ENCODE measurements at places on chromosomes 11 and 22.
A peak's percentile ranks its signal among the peaks of the same experiment; 100 is the strongest.

GRCh38 chr22:19194766-19195536 is 16.4 kb upstream of the SLC25A1 start:
- DNase-seq: no peak

DNA sequence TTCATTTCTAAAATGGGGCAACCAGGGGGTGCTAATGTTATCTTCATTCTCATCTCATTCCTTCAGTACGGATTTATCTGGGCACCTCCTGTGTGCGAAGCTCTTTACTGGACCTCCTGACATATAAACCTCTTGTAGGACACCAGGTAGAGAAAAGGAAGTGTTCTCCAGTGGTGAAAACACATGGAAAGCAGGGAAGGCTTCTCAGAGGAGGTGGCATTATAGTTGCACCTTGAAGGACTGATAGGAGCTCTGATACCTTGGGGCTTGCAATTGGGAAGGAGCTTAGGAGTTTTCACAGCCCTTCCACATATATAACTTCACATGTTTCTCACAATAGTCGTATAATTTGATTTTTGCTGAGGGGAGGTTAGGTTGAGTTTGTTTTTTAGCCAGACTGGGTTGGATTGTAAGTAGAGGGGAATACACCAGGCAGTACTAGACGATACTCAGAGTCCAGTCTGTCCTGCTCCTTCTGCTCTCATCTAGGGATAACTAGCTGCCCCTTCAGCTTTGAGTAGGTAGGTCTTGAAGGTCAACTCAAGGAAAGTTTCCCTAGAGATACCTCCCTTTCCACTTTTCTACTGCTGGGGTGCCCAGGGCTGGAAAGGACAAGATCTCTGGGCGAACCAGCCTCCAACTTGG is 34.0 kb upstream of the ALX4 start:
- no peak for DNase-seq

- no peak for DNase-seq
Measured at GRCh38 chr11:76064192-76064591, 142.1 kb downstream of the WNT11 start.

- no peak for DNase-seq
Measured at GRCh38 chr11:124961972-124962609, 8.1 kb downstream of the CCDC15 start.

DNA sequence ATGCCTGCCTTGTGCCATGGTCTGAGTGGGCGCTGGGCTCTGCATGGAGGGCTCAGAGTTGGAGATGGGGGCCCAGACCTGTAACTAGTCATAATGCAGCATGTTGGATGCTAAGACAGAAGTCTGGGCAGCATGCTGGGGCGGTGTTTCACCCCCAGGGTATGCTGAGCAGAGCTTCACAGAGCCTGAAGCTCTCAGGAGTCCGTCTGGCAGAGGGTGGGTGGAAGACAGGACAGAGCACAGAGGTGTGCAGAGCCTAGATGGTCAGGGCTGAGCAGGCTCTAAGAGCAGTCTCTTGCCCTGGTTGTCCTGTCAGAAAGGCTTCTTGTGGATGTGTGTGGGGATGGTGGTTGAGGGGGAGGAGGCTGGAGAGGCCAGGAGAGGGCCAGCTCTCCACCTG is 7.2 kb downstream of the TAF6L start:
- DNase-seq: no peak

DNA sequence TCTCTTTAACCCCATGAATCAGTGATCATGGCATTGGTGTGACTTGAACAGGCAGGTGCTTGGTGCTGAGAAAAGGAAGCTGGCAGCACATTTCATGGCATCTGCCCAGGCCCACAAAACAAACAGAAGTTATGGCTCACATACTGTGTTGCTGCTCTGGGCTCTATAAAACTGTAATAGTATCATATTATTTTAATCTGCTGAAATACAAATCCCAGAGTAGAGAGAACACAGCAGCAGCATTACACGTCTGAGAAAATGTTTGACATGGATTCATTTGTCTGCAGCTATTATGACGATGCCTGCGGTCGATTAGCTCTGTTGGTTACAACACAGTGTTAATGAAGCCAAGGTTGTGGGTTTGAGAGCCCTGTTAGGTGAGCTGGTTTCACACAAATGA is 80.8 kb downstream of the ALX4 start:
- DNase-seq: no peak

GRCh38 chr11:111166598-111166997 is 78.9 kb upstream of the POU2AF2 start:
- no peak for DNase-seq

GRCh38 chr11:61713906-61714305 is 33.7 kb downstream of the DAGLA start:
- DNase-seq: no peak

DNA sequence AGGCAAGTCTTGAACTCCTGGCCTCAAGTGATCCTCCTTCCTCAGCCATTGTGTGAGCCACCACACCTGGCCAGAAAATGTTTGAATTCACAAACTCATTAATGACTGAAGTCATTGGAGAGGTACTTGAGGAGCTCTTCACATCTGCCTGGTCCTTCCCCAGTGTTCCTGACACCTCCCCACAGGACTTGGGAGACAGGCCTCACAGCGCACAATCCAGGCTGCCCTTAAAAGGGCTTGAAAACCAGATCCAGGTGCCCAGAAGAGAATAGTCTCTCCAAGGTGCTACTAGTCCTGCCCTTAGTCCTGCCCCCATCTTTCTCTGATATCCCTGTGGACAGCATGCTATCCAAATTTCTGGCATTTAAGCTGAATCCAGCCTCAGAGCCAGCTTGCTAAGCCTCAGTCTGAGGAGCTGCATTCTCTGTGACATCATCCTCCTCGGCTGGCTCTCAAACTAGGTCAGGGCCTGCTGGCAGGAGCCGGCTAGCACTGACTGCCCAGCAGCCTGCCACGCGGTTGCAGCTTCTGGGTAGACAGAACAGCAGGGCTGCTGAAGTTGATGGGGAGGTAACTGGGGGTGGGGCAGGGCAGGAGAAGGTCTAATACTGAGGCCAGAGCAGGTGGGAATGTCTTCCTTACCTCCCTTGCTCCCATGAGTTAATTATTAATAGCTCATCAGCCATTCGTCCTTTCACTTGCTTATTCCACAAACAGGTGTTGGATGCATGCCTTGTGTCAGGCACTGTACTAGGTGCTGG is 35.3 kb upstream of the NECTIN1 start:
- DNase-seq: no peak

DNA sequence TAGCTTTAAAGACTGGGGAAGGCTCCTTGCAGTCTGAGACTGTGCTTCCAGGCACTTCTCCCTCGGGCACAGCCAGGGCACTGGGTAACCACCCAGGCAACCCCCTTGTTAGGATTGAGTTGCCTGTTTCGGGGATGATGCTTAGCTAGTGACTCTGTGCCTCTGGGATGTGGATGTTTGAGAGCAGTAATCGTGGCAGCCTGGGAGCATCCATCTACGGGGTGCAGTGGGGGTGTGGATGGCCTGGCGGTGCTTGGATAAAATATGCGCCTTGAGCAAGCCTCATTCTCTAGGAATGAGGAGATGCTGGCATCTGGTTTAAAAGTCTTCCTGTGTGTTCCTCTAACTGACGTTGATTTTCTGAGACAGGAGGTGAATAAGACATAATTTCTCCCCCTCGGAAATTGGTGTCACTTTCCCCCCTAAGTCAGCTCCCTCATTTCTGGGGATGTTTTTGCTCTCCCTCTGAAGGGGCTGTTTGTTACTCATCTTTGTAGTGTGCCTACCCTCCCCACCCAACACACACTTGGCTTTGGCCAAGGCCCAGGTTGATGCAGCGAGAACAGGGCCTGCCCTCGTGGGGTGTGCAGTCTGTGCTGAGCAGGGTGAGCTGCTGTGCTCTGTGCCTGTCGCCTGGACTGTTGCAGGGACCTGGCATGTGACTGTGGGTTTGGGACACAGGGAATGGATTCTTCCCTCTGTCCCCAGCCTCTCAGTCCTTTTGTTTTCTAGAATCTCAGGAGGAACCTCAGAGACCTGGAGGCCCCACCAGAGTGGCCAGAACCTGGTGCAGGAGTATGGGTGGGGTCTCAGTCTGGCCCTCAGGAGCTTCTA is 2.0 kb downstream of the GNAZ start:
- no peak for DNase-seq

- DNase-seq: no peak
Measured at GRCh38 chr11:101487775-101488174, 96.0 kb downstream of the TRPC6 start.

- DNase-seq: no peak
Measured at GRCh38 chr11:102114032-102114431, 3.8 kb downstream of the YAP1 start.

- no peak for DNase-seq
Measured at GRCh38 chr11:117875382-117876058, 938 bp downstream of the FXYD6 start.

DNA sequence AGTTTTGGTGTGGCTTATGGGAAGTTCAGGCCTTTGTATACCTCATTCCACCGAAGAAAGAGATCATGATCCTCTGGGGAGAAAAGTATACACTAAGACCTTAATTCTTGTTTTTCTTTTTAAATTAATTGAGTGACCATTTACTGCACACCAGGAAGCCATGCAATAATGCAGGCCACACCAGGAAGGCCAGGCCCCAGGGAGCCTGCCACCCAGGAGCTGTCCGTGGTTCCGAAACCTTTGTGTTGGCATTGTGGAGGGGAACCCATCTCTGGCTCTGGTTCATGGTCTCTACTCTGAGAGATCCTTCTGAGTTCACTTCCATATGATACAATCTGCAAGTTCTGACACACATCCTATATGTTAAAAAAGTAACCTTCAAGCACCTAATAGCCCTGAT is 291.8 kb downstream of the MIAT start:
- no peak for DNase-seq

DNA sequence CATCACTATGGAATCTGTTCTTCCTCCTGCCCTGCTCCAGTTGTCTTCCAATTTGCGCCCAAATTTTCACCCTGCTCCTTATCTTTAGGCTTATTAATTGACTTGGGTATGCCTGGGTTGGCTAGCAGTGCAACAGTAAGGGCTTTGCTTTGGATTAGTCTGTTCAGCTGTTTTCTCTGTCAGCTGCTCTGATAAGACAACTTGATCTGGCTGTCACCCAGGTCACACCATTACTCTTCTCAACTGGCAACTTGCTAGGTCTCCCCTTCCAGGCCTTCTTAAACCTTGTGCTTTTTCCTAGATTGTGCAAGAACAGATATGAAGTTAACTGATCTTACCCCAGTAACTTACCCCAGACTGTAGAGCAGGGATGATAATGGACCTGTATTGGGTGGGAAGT is 357.8 kb upstream of the LARGE1 start:
- DNase-seq: no peak

DNA sequence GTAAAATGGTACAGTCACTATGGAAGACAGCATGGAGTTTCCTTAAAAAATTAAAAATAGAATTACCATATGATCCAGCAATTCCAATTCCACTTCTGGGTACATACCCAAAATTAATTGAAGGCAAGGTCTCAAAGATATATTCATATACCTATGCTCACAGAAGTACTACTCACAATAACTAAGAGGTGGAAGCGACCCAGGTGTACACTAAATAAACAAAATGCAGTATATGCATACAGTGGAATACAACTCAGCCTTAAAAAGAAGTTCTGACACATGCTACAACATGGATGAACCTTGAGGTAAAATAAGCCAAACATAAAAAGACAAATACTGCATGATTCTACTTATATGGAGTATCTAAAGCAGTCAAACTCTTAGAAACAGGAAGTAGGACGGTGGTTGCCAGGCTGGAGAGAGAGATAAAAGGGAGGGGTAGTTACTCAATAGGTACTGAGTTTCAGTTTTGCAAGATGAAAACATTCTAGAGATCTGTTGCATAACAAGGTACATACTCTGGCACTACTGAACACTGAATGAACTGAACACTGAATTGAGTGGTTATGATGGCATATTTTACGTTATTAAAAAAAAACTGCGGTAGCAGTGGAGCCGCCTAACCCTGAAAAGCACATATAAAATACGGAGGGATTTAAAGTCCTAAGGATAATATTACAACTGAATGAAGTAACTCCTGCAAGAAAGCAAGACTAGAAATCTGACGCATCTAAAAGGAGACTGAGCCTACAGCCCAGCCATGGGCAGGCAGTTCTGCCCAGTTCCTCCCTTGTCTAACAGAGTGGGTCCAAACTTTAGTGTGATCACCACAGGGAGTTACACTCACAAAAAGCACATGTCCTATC is 12.8 kb downstream of the DGCR2 start:
- peak; percentile 25 for DNase-seq
